ENCODE measurements at places on chromosomes 6 and 20.

DNA sequence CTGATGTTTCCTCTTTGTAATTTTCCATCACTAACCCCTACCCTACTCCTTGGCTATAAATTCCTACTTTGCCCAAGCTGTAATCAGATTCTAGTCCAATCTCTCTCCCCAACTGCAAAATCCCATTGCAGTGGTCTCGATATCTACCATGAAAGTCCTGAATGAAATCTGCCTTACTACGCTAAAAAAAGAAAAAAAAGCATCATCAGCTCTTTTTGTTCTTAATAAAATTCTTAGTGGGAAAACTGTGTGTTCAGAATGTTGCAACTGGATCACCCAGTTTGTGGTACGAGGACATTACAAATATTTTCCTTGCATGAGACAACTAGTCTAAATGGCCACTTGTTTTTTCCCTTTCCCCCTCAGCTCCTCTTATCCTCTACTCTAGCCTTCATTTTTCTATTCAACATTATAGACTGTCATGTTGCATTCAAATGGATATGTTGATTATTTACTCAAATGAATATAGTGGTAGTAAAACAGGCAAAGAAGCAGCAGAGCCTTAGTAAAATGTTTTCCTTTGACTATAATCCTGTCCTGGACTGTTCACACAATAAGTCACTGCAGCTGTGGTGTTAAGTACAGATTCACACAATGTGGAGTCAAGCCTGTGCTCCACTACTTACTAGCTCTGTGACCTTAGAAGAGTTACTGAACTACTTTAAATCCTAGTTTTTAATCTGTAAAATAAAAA is 527.1 kb upstream of the MARCKS start:
- no peak for DNase-seq

GRCh38 chr6:13328076-13328874 is at the start of gene TBC1D7:
TBC1D7 (minus strand) TSS chr6:13328537; CDS start chr6:13326898, 1,639 bp downstream.
- DNase-seq: peak; percentile 94

- DNase-seq: no peak
Measured at GRCh38 chr20:15596220-15596890, 976.9 kb downstream of the KIF16B start.

GRCh38 chr6:56278171-56278591 is 30.8 kb upstream of the COL21A1 start:
- no peak for DNase-seq

DNA sequence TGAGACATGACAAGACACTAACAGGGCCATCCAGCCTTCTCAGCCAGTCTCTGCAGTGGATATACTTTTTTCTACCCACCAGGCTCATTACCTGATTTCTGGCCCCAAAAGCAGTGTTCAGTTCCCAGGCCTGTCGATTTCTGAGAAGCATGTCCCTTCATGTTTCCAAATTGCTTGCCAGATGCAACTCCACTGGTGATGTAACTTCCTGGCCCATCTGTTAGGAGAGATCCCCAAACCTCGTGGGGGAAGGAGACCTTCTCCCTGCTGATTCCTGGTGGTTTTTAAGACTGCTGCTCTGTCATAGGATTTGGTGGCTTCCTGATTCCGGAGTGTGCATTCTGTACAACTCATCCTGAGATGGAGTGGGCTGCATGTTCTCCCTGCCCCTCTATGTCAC is 31.6 kb upstream of the MRPS10 start:
- DNase-seq: no peak
